ENCODE measurements at places on chromosomes 12 and 14.

GRCh38 chr12:113261847-113262470 is 40.7 kb downstream of the TPCN1 start:
- peak; percentile 19 for DNase-seq

DNA sequence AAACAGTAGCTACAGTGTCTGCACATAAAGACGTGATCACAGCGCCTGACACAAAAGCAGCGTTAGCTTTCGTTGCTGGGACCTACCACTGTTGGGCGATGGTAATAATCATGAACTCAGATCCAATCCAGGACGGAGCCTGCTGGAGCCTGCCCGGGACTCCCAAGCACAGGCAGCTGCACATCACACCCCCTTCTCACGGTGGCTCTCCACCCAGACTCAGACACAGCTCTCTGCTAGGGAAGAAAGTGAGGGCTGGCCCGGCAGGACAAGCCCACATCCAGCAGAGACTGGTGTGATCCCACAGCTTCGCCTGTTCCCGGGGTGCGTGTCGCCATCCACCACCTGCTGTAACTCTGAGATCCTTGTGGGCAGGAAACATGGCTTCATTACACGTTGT is 49.9 kb upstream of the FOXN3 start:
- DNase-seq = no peak

- DNase-seq = no peak
Measured at GRCh38 chr14:44970907-44971306, 8.9 kb downstream of the TOGARAM1 start.

- DNase-seq = no peak
Measured at GRCh38 chr12:19140381-19141236, 11.1 kb downstream of the PLEKHA5 start.

DNA sequence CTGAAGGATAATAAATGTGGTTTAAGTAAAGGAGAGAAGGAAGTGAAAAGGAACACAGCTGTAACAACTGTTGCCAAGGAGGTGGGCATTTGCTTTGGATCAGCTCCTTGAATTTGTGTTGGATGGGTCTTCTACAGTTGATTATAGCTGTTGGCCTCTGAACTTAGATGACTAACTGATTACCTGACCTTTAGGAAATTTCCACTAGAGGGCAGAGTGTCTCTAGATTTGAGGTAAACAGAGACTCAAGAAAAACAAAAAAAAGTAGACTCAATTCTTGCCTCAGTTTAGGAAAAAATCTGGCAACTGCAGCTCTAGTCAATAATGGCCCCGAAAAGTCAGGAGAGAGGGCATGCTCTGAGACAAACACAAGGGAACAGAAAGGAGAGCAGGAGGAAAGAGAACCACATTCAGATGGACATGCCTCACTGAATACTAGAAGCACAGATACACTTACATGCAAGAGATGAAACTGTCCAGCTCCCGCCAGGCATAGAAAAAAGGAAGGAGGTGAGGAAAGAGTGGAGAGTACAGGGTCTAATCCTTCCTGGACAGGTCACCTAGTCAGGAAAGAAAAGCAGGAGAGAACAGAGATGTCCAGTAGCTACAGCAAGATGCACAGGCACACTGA is 20.6 kb downstream of the COX14 start:
- DNase-seq = no peak

DNA sequence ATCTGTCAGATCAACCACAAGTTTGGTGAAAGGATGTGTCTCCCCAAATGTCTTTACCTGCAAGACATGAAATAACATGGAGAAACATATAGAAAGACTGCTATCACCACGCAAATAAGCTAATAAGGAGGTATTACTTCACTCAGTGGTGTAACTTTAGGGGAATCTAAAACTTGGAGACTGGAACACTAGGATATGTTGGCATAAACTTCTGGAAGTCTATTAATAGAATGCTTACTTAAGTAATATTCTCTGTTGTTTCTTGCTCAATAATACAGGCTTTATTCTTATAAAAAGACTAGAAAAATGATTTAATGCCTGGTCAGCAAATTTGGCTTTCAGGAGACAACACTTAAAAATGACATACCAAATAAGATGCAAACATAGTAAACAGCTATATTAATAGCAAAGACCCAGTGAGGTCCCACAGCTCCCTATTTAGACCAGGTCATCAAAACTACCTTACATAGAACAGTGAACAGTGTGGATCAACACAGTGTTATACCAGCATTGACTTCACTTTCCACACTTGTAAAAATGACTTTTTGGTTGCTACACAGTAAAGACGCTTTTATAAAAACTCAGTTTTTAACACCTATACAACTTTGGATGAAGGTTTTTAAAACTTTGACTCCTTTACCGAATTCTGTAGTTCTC is 18.9 kb upstream of the HAL start:
- DNase-seq = no peak

- DNase-seq = no peak
Measured at GRCh38 chr14:59398841-59399240, 66.3 kb downstream of the GPR135 start.

DNA sequence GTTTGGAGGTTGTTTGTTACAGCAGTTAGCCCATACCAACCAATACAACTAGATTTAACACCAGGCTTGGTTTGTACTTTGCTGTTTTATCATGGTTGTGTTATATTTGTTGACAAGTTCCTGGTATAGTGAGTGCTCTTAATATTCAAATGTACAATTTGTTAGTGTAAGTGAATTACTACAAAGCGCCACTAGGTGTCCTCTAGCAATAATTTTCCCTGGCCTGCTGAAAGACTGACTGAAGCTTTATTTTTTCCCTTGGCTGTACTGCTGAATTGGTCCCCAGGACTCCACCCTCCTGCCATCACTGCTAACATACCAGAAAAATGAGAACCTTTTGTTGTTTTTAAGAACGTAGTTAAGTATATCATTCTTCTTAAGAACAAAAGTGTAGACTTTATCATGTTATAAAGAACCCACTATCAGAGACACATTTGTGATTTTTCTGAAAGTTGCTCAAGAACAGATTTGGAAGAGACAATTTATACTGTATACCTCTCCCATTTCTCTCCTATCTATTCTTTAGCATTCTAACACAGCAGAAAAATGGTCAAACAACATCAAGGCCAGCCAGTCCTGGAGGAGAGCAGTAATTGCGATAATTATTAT is 75.3 kb upstream of the FAR2 start:
- DNase-seq = no peak

DNA sequence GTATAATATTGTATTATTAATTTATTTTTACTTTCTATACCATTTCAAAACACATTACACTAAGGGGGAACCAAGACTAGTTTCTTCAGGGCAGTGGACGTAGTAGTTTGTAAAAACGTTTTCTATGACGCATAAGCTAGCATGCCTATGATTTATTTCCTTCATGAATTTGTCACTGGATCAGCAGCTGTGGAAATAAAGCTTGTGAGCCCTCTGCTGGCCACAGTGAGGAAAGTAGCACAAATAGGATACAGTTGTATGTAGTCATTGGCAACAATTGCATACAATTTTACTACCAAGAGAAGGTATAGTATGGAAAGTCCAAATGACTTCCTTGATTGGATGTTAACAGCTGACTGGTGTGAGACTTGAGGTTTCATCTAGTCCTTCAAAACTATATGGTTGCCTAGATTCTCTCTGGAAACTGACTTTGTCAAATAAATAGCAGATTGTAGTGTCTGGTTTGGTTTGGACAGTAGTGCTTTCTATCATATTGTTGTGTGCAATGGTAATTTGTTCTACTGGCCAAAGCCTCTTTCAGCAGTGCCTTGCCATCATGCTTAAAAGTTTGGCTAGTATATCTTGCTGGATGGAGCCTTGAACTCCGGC is 24.3 kb upstream of the PLEKHD1 start:
- peak; percentile 39 for DNase-seq

- DNase-seq = no peak
Measured at GRCh38 chr14:24920265-24921075, 129.5 kb downstream of the STXBP6 start.

DNA sequence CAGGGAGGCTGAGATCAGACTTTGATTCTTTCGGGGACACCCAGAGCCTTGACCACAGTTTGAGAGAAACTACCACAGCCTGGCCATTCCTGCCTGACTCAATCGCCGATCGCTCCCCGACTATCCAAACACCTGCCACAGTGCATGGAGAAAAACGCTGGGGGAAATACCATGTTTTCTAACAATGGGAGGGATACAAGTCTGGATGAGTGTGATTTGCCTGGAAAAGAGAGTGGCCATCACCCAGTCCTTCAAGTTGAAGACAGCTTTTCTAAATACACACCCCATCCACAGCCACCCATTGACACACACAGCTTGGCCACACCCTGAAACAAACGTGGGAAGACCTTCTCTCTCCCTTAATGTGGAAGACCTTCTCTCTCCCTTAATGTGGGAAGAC is 6.7 kb upstream of the VASH1 start:
- DNase-seq = no peak

GRCh38 chr12:126507231-126507630 is 1442.0 kb downstream of the AACS start:
- DNase-seq = no peak

GRCh38 chr12:67909681-67910080 is 79.6 kb upstream of the IFNG-AS1 start:
- DNase-seq = no peak

- no peak for DNase-seq
Measured at GRCh38 chr14:26175658-26176057, 422.2 kb downstream of the NOVA1 start.

GRCh38 chr14:72332046-72332445 is 399.8 kb downstream of the RGS6 start:
- DNase-seq = no peak

GRCh38 chr14:89701211-89702043 is 253.1 kb downstream of the EFCAB11 start:
- peak; percentile 81 for DNase-seq

DNA sequence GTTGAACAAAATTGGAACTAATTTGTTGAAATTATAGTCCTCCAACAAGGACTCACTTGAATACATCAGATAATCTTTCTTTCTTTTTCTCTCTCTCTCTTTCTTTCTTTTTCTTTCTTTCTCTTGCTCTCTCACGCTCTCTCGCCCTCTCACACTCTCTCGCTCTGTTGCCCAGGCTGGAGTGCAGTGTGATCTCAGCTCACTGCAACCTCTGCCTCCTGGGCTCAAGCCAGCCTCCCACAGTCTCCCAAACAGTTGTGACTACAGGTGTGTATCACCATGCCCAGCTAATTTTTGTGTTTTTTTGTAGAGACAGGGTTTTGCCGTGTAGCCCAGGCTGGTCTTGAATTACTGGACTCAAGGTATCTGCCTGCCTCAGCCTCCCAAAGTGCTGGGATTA is 22.8 kb downstream of the WDR20 start:
- DNase-seq = no peak

All from stimulated activated CD4-positive, alpha-beta T cell treated with anti-CD3 and anti-CD28 coated beads, Interleukin-2, amount 100 ng/mL, for 48 hours (primary cell).